ENCODE measurements at places on chromosomes 11 and 22.

- DNase-seq, result no peak
Measured at GRCh38 chr22:19215360-19215759, 36.8 kb upstream of the SLC25A1 start.

- no peak for DNase-seq
Measured at GRCh38 chr11:11971906-11972547, 36.4 kb downstream of the DKK3 start.

- DNase-seq, result peak; percentile 66
Measured at GRCh38 chr22:50010676-50011446, 1.7 kb downstream of the IL17REL start.

- no peak for DNase-seq
Measured at GRCh38 chr22:36925388-36926290, 12.2 kb downstream of the CSF2RB start.

DNA sequence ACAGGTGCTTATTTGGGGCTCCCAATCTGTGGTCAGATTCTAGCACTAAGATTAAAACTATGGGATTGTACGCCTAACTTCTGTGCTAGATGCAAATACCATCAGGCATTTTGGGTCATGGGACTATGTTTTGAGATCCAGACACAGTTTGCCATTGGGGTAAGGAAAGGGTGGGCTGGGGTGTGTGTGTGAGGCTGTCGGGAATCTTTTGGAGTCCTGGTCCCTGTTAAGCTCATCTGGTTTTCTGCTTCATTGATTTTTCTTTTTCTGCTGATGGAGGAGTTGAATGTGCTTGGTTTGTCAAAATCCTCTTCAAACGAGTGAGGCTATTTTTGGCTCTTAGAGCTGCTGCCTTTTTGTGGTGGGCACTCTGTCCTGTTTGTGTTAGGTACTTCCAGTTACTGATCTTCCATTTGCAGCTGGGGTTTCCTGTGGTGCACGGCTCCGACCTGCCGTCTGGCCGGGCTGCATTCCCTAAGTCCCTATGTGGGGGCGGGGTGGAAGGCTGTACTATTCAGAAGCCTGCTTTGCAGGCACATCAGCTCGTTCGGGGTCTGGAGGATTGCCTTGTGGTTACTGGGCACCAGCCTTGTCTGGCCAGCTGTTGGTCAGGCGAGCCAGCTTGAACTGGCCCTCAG, 2.9 kb downstream of the BCR start:
- DNase-seq, result no peak

- no peak for DNase-seq
Measured at GRCh38 chr11:67158221-67158620, 39.2 kb downstream of the KDM2A start.

DNA sequence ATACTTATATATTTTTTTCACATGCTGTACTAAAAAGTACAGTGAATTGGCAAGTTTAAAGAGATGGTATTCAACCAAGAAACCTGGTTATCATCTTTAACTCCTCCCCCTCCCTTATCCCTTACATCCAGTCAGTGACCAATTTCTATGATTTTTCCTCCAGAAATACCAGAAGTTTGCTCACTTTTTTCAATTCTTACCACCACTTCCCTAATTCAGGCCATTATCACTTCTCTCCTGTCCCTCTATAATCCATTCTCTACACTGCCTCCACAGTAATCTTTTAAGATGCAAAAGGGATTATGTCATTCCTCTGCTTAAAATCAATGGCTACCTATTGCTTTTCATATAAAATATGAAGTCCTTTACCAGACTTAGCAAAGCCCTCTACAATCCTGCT, 62.8 kb downstream of the CEP57 start:
- no peak for DNase-seq

GRCh38 chr11:18617688-18618341, 16.3 kb downstream of the SPTY2D1 start:
- DNase-seq, result no peak

DNA sequence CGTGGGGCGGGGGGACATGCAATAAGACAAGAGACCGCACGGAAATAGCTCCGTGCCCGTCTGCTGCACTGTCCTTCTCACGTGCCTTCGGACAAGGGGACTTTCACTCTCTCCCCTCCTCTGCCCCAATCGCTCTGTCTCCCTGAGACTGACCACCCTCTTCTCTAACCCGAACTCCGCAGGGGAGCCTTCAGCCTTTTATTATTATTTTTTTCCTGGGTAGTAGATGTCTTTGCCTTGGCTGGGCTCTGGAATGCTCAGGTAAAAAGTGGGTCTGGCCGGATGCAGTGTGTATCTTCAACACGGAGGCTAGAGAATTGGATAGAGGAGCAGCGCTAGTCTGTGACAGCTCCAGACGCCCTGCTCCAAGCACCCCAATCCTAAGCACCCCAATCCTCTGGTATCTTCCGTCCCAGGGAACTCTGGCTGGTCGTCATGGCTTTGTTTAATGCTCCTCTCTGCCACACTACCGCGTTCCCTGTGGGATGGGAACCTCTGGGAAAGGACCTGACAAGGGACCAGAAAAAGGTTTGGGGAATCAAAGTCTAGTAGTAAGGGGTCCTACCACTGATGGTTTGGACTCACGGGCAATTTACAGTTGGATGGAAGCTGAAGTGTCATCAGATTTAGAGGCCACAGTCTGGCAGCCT, 25.1 kb upstream of the ROBO3 start:
- no peak for DNase-seq

- DNase-seq, result no peak
Measured at GRCh38 chr22:38455530-38456271, 702 bp upstream of the KCNJ4 start.

DNA sequence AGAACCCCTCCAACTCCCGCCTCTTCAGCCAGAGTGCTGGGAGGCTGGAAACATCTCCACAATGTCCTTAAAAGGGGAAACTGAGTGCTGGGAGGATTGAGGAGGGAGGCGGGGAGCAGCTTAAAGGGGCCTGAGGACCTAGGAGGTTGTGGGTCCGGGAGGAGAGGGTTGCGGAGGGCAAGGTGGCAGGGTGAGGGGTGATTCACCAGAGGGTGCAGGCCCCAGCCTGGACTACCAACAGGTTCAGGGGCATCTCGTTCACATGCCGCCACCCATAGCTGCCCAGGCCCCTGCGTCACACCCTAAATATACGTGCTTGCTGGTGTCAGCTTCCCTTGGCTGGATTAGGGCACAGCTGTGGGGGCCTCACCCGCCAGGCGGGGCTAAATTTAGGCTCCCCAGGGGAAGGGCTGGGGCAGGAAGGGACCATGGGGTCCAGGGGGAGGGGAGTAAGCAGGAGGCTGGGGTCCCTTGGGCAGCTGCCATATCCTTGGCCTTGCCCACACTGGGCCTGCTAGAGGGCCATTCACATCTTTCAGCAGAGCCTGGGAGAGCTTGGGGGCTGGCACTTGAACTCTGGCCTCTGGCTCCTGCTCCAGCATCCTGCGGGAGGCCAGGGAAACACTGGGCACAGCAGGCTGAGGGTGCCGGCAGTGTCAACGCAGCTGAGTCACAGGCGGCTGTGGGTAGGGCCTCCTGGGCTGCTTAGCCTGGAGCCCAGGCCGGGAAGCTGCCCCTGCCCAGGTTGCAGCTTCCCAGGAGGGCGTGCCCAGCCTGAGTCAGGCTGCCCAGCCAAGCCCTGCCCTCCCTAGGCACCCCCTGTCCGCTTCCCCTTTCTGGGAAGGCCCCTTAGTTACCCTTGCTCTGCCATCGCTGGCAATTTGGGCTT, 1.3 kb downstream of the EHBP1L1 start:
- DNase-seq, result no peak

DNA sequence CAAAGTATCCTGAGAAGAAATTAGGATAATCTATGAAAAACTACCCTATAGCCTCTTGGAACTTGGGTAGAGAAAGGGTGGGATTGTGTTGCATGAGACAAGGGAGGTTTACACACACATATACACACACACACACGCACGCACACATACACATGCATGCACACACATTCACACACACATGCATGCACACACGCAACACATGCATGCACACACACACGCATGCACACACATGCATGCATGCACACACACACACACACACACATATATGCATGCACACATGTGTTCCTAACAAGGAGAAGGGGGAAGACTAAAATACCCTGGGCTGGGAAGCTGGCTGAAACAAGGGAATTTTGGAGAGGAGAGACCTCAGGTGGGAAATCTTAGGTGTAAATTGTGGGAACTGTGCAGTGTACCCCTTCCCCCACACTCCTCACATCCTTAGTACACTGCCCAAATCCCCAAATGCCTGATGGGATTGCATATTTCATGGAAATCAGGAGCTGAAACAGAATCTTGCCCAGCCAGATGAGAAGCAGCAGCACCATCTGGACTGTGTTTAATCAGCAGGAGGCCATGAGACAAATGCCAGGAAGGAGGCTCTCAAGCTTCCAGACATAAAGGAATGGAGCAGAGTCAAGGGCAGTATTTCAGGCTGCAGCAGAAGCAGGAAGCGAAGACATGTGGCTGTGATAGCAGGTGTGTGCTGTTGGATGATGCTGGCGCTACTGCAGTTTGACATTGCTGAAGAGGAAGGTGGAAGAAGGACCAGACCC, 14.6 kb upstream of the POLD3 start:
- DNase-seq, result no peak

- peak; percentile 59 for DNase-seq
Measured at GRCh38 chr11:65569164-65569972, 909 bp upstream of the ZNRD2 start.

GRCh38 chr11:65243797-65244196, 18.0 kb upstream of the POLA2 start:
- DNase-seq, result no peak

DNA sequence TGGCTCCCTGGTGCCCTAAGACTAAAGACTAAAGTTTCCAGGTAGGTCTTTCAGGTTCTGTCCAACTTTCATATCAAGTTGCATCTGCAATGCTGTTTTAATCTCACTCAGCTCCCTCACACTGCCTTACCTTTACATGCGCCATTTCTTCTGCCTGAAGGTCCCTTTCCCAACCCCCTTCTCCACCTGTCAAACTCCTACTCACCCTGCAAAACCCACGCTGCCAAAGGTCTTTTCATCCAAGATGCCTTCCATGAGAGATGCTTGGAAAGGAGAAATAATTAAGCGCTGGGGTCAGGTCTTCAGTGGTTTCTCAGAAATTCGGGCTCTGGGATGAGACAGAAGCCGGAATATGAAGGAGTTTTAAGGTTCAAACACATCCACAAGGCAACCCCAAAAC, 95.1 kb downstream of the MN1 start:
- no peak for DNase-seq

DNA sequence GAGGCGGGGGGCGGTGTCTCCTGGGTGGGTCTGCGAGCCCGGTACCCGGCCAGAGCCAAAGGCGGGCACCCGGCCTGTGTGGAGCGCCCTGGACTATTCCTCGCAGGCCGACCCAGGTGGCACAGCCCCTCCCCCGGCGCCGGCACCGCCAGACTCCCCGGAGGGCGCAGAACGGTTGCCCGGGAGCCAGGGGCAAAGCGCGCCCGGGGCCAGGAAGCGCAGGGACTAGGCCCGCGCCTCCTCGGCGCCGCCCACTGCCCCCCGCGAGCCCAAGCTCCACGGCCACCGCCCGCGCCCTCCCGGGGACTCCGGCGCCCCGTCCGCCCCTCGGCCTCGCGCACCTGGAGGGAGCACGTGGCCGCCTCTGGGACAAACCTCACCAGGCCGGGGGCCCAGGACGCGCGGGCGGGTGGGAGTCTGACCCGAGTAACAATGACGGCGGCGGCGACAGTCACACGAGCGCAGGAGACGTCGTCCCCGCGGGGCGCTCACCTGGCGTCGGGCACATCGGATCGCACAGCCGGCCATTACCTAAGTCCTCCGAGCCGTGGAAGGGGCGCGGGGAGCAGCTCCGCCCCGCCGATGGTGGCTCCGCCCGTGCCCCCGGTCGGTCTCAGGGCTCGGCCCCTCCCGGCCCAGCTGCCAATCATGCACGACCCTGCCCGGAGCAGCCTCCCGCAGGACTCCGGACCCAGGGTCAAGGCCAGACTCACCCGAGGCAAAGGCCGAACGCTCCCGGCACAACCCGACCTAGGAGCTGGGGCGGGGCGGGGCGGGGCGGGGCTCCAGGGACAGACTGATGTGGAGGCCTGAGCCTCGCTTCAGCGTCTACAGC, 7.4 kb downstream of the PLXNB2 start:
- DNase-seq, result no peak

DNA sequence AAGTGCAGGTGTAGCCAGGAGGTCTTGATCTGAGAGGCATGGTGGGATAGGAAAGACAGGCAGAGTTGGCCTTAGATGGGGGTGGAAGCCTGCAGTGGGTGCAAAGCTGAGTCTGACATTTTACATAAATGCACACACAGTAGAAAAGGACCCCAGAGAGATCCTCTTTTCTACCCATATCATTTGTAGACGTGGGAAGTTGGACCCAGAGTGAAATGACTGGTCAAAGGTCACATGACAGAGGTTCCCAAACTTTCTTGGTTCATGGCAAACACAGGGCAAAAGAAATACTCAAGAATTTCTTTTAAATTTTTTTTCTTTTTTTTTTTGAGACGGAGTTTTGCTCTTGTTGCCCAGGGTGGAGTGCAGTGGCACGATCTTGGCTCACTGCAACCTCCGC, 6.2 kb upstream of the FOXRED2 start:
- DNase-seq, result no peak

- DNase-seq, result no peak
Measured at GRCh38 chr11:19843079-19843478, 130.4 kb downstream of the NAV2 start.

DNA sequence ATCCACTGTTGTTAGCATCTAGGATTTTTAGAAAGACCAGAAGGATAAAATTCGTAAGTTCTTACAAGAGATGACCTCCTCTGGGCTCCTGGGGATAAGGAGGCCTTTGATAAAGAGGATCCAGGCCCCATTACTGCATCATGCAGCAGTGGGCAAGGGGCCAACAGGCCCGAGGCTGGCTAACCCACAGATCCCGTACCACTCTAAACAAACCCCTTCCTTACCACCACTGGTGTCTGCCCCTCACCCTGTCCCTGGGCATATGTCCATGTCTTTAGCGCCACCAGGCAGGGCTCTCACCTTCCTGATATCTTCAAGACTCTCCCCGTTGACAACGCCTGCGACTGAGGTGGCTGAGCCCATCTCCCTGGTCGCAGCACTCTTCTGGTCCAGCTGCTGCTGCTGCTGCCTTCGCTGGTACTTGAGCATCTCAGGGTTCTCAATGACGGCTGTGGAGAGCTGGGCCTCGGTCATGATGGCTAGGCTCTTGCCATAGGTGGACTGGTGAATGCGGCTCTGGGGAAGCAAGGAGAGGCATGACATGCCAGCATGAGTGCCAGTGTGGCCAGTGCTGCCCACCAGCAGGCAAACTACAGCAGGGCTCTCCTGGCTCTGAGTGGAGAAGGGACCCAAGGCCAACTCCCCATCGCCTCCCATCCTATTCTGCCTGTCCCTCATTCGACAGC, 46.2 kb downstream of the HIRA start:
- DNase-seq, result no peak

DNA sequence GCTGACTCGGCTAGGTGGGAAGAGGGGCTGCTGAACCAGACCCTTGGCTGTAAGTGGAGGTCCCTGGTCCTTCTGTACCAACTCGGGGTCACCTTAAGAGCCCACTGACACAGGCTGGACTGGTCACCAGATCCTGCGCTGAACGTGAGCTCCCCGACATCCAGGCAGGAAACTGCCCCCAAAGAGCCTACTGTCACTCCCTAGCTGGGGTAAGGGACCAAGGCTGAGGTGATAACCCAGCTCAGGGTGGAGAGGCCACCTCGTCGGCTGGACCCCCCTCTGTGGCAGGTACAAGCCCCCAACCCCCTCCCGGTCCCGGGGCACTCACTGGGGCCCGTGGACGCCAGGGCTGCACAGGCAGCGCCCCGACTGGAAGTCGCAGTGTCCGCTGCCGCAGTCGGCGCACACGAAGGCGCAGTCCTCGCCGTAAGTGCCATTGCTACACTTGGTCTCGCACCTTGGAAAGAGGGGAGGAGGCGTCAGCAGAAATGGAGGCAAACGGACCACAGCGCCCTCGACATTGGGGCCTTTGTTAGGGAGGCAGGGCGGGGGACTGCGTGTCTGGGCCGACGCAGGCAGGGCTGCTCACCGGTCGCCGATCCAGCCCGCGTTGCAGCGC, 7.4 kb downstream of the SCARF2 start:
- no peak for DNase-seq
